Activated CD4-positive, alpha-beta T cell treated with anti-CD3 and anti-CD28 coated beads, Interleukin-2, amount 50 U/mL, for 4 hours (primary cell): ENCODE measurements at places on chromosomes 4 and X.

GRCh38 chrX:39721566-39722279 lies 376.0 kb downstream of the BCOR start:
- no peak for DNase-seq

GRCh38 chr4:136476753-136477152 lies 1055.5 kb downstream of the PCDH18 start:
- DNase-seq, result no peak

DNA sequence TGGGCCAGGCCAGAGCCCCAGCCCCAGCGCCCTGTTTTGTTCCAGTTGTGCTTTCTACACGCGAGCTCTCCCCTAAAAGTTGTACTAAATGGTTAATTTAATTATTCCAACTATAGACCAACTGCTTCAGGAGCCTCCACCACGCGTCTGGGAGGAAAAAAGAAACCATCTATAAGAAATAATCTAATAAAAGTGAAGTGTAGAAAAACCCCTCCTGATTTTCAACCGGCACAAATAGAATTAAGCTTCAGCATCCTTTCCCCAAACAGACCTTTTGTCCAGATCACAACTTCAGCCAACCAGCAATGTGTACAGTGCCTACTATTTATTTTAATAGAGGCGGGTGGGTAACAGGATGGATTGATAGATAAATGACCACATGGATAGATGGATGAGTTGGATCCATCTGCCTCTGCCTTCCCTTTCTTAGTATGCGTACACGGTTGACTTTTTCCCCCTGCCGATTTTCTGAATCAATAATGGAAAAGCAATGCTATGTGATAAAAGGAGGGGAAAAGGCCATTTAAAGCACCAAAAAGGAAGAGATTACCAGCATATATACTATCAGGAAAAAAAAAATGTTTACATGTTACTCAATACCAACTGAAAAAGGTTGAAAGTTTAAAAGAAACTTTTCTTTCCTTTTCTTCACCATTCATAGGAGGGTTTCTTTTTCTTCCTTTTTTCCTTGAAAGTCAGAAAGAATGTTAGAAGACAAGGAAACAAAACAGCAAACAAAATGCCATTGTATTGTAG lies 3.7 kb upstream of the PHOX2B start:
- no peak for DNase-seq

DNA sequence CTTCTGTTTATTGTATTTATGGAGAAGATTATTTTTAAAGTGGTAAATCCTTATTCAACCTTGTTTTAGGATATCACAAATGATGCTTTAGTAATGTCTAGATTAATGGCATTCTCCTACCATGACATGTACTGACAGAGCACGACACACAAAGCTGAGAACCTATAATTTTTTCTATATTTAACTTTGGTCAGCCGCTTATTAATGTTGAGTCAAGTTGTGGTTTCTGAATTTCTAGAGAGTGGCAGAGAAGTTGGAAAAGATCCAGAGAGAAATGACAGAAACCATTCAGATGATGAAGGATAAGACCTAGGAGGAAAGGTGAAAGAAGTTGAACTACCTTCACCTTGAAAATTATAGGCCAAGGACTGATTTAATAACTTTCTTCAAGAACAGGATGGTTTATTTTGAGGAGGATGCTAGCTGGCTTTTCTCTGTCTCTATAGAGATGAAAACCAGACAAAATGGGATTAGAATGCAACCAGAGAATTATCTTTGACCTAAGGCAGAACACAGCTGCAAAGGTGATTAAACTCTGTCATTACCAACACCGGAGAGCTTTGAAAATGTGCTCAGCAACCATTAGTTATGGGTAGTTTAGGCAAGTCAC lies 62.6 kb upstream of the TSPAN5 start:
- DNase-seq, result no peak

DNA sequence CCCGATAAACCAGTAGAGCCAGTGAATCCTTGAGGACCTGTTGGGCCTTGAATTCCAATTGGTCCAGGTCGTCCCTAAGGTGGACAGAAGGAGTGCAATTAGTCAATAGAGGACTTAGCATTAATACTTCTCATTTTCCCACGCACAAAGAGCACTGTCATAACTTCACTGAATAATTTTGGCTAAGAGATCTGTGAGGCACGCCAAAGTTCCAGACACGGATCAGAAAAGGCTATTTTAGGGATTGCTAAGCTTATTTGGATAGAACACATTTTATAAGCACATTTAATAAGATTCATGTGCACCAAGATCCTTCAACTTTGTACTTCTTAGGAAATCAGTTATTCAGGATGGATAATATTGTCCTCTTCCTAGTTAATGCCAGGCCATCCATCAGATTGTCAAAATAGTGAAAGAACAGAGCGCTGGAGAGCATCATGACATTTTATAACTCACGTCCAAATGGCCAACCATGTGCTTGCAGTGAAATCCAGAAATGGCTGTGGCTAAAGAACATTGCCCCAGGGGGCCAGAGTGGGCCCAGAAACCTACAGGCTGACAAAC lies 129.8 kb downstream of the ATG4A start:
- no peak for DNase-seq
